ENCODE measurements at places on chromosomes 3 and 15. TPM values are rescaled to one million over a fixed set of nuclear protein-coding genes. Genes with fewer than 3 reads are reported as not detected.

MKRN2 gene
- 27.1 TPM for total RNA-seq

DOCK3 gene
- total RNA-seq, result 2.6 TPM

TM4SF4 gene
- total RNA-seq, result 0.85 TPM

ALDH1A2 gene
- total RNA-seq, result not detected

CCDC54 gene
- total RNA-seq, result not detected

RPL29 gene
- total RNA-seq, result 1,629 TPM

DNA sequence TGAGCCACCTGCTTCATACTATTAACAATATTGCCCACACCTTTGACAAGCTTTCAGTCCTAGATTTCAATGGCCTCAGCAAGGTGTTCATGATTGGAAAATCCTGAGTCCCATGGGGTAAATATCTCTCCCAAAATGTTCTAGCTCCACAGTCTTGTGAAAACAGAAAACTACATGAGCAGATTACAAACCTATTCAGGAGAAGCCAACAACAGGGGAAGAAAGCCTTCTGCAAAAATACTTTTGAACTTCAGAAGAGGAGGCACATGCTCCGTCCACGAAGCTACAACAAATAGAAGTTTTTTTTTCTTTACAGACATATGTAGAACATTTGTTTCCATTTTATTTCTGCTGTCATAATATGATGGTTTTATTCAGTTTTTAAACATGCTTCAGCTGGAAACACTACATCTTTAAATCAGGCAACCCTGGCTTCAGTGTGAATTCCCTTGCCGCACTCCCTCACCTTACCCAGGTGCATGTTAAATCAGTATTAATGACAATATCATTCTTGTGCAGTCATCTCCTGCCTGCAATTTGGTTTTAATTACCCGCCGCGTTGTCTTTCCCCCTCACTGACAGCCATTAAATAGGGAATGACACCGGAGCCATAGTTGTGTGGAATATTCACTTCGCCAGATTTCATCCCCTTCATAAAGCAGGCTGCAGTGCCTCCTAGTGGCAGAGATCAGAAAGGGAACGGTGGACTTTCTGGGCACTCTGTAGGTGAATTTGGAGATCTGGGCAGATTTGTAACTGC, 725.5 kb upstream of the ARRDC4 start:
- no peaks in the 10 kb centered on the region for H3K27me3 ChIP-seq
- H3K27ac ChIP-seq, result no peak overlapping the region
- no peaks in the 10 kb centered on the region for H3K4me1 ChIP-seq
- no peaks in the 10 kb centered on the region for H3K36me3 ChIP-seq

DNA sequence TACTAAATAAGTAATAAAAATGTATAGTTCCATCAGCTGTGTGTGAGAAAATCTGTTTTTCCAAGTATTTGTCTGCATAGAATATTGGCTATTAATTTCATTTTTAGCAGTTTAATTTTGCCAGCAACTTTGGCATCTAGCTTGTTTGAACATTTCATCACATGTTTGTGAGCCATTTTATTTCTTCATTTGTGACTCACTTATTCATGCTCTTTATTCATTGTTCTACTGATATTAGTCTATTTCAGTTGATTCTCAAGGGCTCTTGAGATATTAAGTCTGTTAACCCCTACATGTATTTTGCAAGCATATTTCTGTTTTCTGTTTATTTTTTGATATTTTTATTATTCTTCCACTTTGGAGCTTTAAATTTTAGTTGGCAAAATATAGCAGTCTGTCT, 74.0 kb upstream of the PHLDB2 start:
- H3K4me3 ChIP-seq, result no peak overlapping the region
- no peak overlapping the region for H3K27ac ChIP-seq
- H3K4me1 ChIP-seq, result no peaks in the 10 kb centered on the region
- no peaks in the 10 kb centered on the region for H3K36me3 ChIP-seq

- peak overlapping the region; percentile 94 for H3K27ac ChIP-seq
- peaks cover 53% of the 10 kb centered on the region for H3K4me1 ChIP-seq
- H3K36me3 ChIP-seq, result no peaks in the 10 kb centered on the region
- no peaks in the 10 kb centered on the region for H3K27me3 ChIP-seq
- peak; percentile 48 for DNase-seq
These were observed 10.0 kb upstream of the MBNL1 start for GRCh38 chr3:152258448-152259393.

GRCh38 chr3:4416427-4416945, 50.6 kb downstream of the SUMF1 start:
- no peak for DNase-seq
- H3K36me3 ChIP-seq, result peaks cover 3% of the 10 kb centered on the region
- no peaks in the 10 kb centered on the region for H3K27me3 ChIP-seq
- H3K27ac ChIP-seq, result no peak overlapping the region
- H3K4me3 ChIP-seq, result no peak overlapping the region
- H3K4me1 ChIP-seq, result no peaks in the 10 kb centered on the region

- H3K4me1 ChIP-seq, result no peaks in the 10 kb centered on the region
- no peaks in the 10 kb centered on the region for H3K36me3 ChIP-seq
- H3K4me3 ChIP-seq, result no peak overlapping the region
- no peak for DNase-seq
These were observed 134.9 kb downstream of the EPHB1 start for GRCh38 chr3:134929976-134930375.

DNA sequence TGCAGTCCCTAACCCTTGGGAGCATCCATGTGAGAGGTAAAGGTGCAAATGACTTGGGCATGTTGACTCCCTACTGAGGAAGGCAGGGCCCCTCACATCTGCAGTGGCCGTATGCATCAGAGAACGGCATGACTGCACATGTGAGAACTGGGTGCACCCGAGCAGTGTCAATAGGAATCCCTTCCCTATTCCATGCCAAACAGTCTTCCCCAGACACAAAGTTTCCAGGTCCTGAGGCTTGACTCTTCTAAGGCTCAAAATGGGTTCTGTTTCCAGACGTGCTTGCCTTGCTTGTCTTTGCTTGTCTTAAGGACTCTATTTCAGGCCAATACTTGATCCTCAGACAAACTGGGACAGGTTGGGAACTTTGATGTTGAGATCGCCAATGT, 20.5 kb upstream of the ANPEP start:
- H3K36me3 ChIP-seq, result peaks cover 13% of the 10 kb centered on the region
- H3K4me1 ChIP-seq, result no peaks in the 10 kb centered on the region
- DNase-seq, result no peak
- H3K27me3 ChIP-seq, result no peaks in the 10 kb centered on the region
- H3K27ac ChIP-seq, result no peak overlapping the region

DNA sequence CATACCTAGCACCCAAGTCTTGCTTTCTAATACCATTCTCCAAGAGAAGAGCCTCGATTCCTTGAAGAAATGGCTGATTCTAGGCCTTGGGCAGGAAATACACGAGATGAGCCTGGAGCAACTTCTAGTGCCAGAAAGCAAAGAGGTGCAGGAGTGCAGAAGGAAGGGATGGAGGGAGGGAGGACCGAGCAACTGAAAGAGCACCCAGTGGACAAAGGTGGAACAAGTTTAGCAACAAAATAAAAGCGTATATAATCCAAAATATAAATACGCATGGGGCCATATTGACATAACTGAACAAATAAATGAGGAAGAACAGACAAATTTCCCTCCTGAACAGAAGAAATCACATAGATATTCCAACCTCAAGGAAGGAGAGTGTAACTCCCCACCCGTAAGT, 34.4 kb downstream of the CHSY1 start:
- H3K27ac ChIP-seq, result no peak overlapping the region
- DNase-seq, result no peak
